ENCODE measurements at places on chromosomes 4 and X.

- H3K4me3 ChIP-seq, result no peak overlapping the region
- H3K36me3 ChIP-seq, result no peaks in the 10 kb centered on the region
- H3K4me1 ChIP-seq, result peaks cover 8% of the 10 kb centered on the region
- H3K27ac ChIP-seq, result no peak overlapping the region
- no peak for DNase-seq
Observed at GRCh38 chr4:125319311-125319710, 4.6 kb downstream of the FAT4 start.

DNA sequence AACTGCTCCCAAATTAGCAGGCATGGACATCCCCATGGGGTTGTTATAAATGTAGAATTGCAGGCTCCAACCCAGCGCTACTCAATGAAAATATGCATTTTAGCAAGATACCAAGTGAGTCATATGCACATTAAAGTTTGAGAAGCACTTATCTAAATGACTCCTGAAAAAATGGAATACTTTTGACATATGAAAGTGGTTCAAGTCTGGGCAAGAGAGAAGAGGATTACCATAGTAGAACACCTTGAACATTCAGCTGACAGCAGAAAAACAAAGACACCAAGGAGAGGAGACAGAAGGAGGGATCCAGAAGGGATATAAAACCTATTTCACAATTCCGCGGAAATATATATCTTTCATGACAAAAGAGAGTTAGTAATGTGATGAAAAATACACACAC is 63.2 kb upstream of the CT83 start:
- H3K4me1 ChIP-seq, result no peaks in the 10 kb centered on the region
- H3K27ac ChIP-seq, result no peak overlapping the region
- H3K36me3 ChIP-seq, result no peaks in the 10 kb centered on the region

GRCh38 chr4:6439120-6439762 is 33.2 kb downstream of the PPP2R2C start:
- no peaks in the 10 kb centered on the region for H3K4me1 ChIP-seq
- H3K27ac ChIP-seq, result no peak overlapping the region
- no peak for DNase-seq

DNA sequence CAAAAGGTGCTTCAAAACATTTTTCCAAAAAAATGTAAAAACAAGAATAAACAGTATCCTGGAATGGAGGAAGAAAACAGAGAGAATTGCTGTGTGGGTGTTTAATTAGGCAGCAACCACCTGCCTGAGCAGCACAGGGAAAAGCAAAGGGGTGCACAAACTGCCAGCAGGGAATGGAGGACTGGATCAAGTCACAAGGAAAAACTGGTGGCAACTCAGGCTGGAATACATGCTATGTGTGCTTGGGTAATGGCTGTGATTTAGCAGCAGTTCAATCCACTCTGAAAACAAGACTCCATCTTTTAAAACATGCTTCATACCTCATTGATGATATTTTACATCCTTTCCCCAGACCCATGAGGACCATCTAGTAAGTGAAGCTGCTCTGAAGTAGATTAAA is 179.5 kb downstream of the HS6ST2 start:
- DNase-seq, result no peak
- no peaks in the 10 kb centered on the region for H3K27me3 ChIP-seq
- H3K36me3 ChIP-seq, result no peaks in the 10 kb centered on the region
- H3K4me1 ChIP-seq, result no peaks in the 10 kb centered on the region
- no peak overlapping the region for H3K4me3 ChIP-seq
- no peak overlapping the region for H3K27ac ChIP-seq

- H3K4me1 ChIP-seq, result no peaks in the 10 kb centered on the region
- H3K36me3 ChIP-seq, result no peaks in the 10 kb centered on the region
- H3K27me3 ChIP-seq, result no peaks in the 10 kb centered on the region
- DNase-seq, result no peak
Observed at GRCh38 chr4:127261476-127261875, 371.3 kb upstream of the INTU start.

DNA sequence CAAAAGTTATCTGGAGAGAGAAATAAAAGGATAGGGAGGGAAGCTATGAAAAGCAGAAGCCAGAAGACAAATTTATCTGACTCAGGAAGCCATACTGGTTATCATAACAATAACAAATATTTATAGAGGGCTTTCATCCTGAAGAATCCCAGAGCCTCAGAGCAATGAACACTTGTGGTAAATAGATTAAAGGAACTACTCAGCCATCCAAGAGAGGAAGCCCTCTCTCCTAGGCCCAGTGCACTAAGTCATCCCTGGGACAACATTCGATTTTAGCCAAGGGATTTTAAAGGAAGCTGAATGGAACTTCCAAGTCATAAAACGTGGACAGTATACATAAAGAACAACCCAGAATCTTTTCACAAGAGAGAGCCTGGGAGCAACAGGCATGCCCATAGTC is 76.9 kb downstream of the COL4A6 start:
- no peak overlapping the region for H3K27ac ChIP-seq
- H3K27me3 ChIP-seq, result no peaks in the 10 kb centered on the region
- H3K36me3 ChIP-seq, result no peaks in the 10 kb centered on the region
- DNase-seq, result no peak
- no peaks in the 10 kb centered on the region for H3K4me1 ChIP-seq

- no peaks in the 10 kb centered on the region for H3K36me3 ChIP-seq
- H3K4me3 ChIP-seq, result no peak overlapping the region
- DNase-seq, result no peak
Observed at GRCh38 chr4:69843932-69844331, 16.0 kb downstream of the SULT1E1 start.

GRCh38 chr4:126899331-126899801 is 733.4 kb upstream of the INTU start:
- H3K4me3 ChIP-seq, result no peak overlapping the region
- DNase-seq, result no peak
- H3K36me3 ChIP-seq, result no peaks in the 10 kb centered on the region
- H3K27ac ChIP-seq, result no peak overlapping the region
- H3K27me3 ChIP-seq, result no peaks in the 10 kb centered on the region
- no peaks in the 10 kb centered on the region for H3K4me1 ChIP-seq

DNA sequence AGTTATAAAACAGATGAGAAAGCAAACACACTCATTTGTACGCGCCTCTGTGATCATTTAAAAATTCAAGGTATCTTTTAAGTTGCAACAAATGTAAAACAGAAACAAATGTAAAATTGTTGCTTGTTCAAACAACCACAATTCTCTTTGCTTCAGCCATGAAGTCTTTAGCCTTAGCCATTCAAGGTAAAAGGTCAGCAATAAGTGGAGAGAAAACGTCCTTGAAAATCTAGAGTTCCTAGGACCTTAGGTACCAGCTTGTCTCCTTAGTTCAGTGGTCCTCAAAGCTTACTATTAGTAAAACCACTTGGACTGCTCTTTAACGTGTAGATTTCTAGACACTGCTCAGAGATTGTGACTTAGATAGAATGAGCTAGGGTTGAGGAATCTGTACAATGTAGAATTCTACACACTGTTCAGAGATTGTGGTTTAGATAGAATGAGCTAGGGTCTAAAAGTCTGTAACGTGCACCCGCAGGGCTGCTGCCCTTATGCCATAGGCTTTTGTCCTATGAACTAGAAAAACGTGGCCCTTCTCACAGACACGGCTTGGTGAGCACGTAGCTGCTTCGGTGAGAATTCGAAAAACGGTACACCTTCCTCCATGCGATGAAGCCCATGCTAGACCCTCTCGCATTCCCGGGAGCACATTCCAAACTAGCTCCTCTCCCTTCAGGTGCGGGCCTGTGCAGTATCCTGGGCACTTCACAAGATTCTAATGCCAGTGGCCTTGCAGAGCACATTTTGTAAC is 1.7 kb downstream of the PLAC8 start:
- DNase-seq, result no peak
- peak overlapping the region; percentile 88 for H3K27ac ChIP-seq
- H3K36me3 ChIP-seq, result no peaks in the 10 kb centered on the region
- H3K4me3 ChIP-seq, result peak overlapping the region; percentile 91
- peaks cover 20% of the 10 kb centered on the region for H3K4me1 ChIP-seq
- H3K27me3 ChIP-seq, result no peaks in the 10 kb centered on the region

GRCh38 chrX:154715825-154716224 is 35.1 kb downstream of the GAB3 start:
- H3K4me1 ChIP-seq, result peaks cover 65% of the 10 kb centered on the region
- no peaks in the 10 kb centered on the region for H3K36me3 ChIP-seq
- no peak overlapping the region for H3K4me3 ChIP-seq
- no peaks in the 10 kb centered on the region for H3K27me3 ChIP-seq
- no peak overlapping the region for H3K27ac ChIP-seq

GRCh38 chrX:140292188-140292587 is 212.7 kb downstream of the SOX3 start:
- H3K27ac ChIP-seq, result no peak overlapping the region
- no peaks in the 10 kb centered on the region for H3K27me3 ChIP-seq
- H3K36me3 ChIP-seq, result no peaks in the 10 kb centered on the region
- H3K4me1 ChIP-seq, result no peaks in the 10 kb centered on the region
- no peak for DNase-seq

- DNase-seq, result no peak
- peaks cover 78% of the 10 kb centered on the region for H3K36me3 ChIP-seq
- no peak overlapping the region for H3K27ac ChIP-seq
Observed at GRCh38 chrX:13763489-13763888, 28.9 kb downstream of the OFD1 start.

GRCh38 chrX:148698221-148698620 is 197.8 kb downstream of the AFF2 start:
- no peak overlapping the region for H3K27ac ChIP-seq
- H3K4me1 ChIP-seq, result no peaks in the 10 kb centered on the region
- H3K4me3 ChIP-seq, result no peak overlapping the region

DNA sequence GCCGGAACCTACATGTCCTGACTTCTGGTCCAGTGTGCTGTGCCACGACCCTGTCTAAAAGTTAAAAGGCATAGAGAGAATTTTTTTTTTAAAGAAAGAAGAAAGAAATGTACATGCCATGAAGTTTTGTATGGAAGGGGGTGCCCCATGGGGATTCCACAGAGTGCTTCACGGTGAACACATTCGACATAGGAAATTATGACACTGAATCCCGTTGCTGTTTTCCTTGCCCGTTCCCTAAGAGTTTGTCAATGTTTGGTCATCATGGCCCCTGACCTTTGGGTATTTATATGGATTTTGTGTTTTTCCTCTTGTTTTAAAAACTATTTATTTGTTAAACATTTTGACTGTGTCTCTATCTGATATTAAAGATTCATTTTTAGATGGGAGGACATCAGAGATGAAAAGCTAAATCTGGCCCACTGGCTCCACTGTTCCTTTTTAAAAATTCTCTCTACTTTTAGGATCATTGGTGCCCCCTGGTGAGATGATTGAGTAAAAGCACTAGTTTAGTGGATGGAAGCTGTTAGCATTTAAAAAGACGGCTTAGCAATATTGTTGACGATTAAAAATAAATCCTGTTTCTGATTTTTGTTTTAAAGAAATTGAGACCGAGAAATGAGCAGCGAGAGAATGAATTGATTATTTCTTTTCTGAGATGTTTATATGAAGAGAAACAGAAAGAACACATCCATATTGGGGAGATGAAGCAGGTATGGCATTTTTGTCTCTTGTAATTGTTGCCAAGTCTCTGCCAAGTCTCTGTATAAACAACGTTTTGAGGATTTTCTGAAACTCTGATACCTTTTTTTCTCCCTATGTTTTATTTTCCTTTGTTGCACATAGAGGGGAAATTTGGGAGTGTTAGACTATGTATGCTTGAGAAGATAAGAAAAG is 75.0 kb downstream of the PTTG2 start:
- no peak overlapping the region for H3K4me3 ChIP-seq
- DNase-seq, result peak; percentile 29
- H3K27me3 ChIP-seq, result no peaks in the 10 kb centered on the region
- no peak overlapping the region for H3K27ac ChIP-seq

DNA sequence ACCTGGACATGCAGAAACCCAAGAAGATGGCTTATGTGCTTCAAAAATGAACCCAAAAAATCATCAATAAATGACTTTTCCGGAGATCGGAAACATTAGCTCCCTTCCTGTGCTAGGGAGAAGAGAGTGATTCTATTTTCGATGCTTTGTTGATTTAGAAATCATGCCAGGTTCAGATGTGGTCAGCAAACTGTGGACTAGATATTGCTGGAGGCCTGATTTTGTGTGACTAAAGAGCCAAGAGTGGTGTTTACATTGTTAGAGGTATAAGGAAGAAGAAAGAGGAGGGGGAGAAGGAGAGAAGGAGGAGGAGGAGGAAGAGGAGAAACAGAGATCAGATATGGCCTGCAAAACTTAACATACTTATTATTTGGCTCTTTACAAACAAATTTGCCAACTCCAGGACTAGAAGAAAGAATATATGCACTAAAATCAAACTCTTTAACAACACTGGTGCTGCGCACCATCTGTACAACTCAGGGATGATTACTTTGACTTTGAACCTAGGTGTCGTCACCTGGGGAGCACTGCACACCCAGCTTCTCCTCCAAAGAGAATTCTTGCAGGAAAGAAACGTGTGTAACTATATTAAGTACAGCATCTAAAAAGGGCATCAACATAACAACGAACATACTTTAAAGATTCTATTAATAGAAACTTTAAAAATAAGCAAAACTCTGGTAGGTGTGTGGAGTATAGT is 664.9 kb upstream of the LCORL start:
- no peak for DNase-seq
- H3K4me3 ChIP-seq, result no peak overlapping the region
- H3K27ac ChIP-seq, result no peak overlapping the region
- H3K4me1 ChIP-seq, result no peaks in the 10 kb centered on the region
- peaks cover 7% of the 10 kb centered on the region for H3K27me3 ChIP-seq
